ENCODE measurements at places on chromosomes 13 and 19. TPM values are rescaled to one million over a fixed set of nuclear protein-coding genes. Genes with fewer than 3 reads are reported as not detected.

The GRK1 gene
- total RNA-seq: 0.07 TPM

The TMC4 gene
- not detected for total RNA-seq

The BRME1 gene
- 2.0 TPM for total RNA-seq

The CYP4F3 gene
- not detected for total RNA-seq

The CBY2 gene
- not detected for total RNA-seq

The ZNF566 gene
- 16.6 TPM for total RNA-seq

The LCP1 gene
- 948 TPM for total RNA-seq

The CGB7 gene
- not detected for total RNA-seq

The NTN5 gene
- total RNA-seq: 0.71 TPM

The MAP1S gene
- total RNA-seq: 80.5 TPM

The IRGC gene
- total RNA-seq: not detected

The CEACAM18 gene
- total RNA-seq: not detected

The ZNF253 gene
- 26.3 TPM for total RNA-seq

The WDR87 gene
- total RNA-seq: not detected

The JSRP1 gene
- 0.54 TPM for total RNA-seq

The CBLC gene
- not detected for total RNA-seq

The KASH5 gene
- 0.62 TPM for total RNA-seq

The MISP3 gene
- 0.18 TPM for total RNA-seq

The DIAPH3 gene
- total RNA-seq: 0.38 TPM

The ELF1 gene
- total RNA-seq: 129 TPM

The PSG7 gene
- not detected for total RNA-seq

The SOX1 gene
- not detected for total RNA-seq

The B3GNT8 gene
- total RNA-seq: 0.24 TPM

The TNNI3 gene
- not detected for total RNA-seq

The PRRG2 gene
- 1.8 TPM for total RNA-seq

The S1PR5 gene
- total RNA-seq: not detected

The PTPRS gene
- 3.4 TPM for total RNA-seq

The APOC4 gene
- not detected for total RNA-seq

The LILRB5 gene
- 0.24 TPM for total RNA-seq

The FBXO27 gene
- total RNA-seq: not detected

The RAB3A gene
- 4.1 TPM for total RNA-seq

The NLRP12 gene
- not detected for total RNA-seq

The ZNF112 gene
- 2.8 TPM for total RNA-seq

The FXYD7 gene
- total RNA-seq: 3.0 TPM

The ZNF69 gene
- total RNA-seq: 2.1 TPM

The ARRDC2 gene
- total RNA-seq: 168 TPM

The LACC1 gene
- 5.5 TPM for total RNA-seq

The NCLN gene
- 64.8 TPM for total RNA-seq

The CGB1 gene
- not detected for total RNA-seq

The RUBCNL gene
- 133 TPM for total RNA-seq

The SULT2B1 gene
- not detected for total RNA-seq

The GNG7 gene
- 35.4 TPM for total RNA-seq

The KCNJ14 gene
- total RNA-seq: 1.7 TPM

The FFAR1 gene
- total RNA-seq: 5.1 TPM

The KLK8 gene
- not detected for total RNA-seq

The SHC2 gene
- 0.24 TPM for total RNA-seq

The PLK5 gene
- total RNA-seq: not detected

The PSPN gene
- total RNA-seq: 2.4 TPM

The ZNF563 gene
- 3.7 TPM for total RNA-seq

The CNFN gene
- total RNA-seq: 1.00 TPM

The SMIM17 gene
- not detected for total RNA-seq

The CCDC70 gene
- total RNA-seq: not detected

The PNMA8A gene
- not detected for total RNA-seq

The MBD3L2 gene
- total RNA-seq: not detected

The PROSER1 gene
- 57.8 TPM for total RNA-seq

The SELENOV gene
- not detected for total RNA-seq

The PTH2 gene
- total RNA-seq: not detected

The ZNF723 gene
- total RNA-seq: not detected

The HS6ST3 gene
- not detected for total RNA-seq

The FOSB gene
- total RNA-seq: 16.8 TPM

Data from activated B cell treated with CpG ODN at 0.5 μM for 24 hours (primary cell).